Activated CD4-positive, alpha-beta memory T cell treated with anti-CD3 and anti-CD28 coated beads, Interleukin-2, amount 10 ng/mL, durations not matched to agents 7 days and 5 days (primary cell): ENCODE measurements at places on chromosomes 2 and 18. TPM values are rescaled to one million over a fixed set of nuclear protein-coding genes. Genes with fewer than 3 reads are reported as not detected.

The SUPT7L gene
- 37.2 TPM for total RNA-seq

GRCh38 chr2:229206548-229206947 lies 64.5 kb downstream of the PID1 start:
- no peak for DNase-seq

DNA sequence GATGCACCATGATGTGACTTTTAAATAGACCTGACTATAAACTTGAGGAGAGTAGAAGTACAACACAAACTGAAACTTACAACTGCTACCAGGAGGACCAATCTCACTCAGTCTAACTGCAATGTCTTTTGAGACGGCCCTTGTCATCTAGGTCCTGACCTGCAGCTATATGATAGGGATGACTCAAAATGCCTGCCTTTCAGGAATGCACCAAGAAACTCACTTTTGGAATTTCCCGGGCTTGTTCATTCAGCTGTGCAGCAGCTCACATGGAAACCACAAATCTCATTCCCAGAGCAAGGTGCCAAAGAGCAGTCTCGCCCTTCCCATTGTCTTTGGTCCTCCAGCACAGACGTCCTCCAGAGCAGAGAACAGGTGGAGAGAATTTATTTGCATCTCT lies 113.7 kb downstream of the SPOPL start:
- DNase-seq: no peak

- no peak for DNase-seq
These were observed 105.0 kb upstream of the RASGRP3 start for GRCh38 chr2:33371304-33372090.

GRCh38 chr2:213021971-213022899 lies 129.2 kb downstream of the IKZF2 start:
- no peak for DNase-seq

DNA sequence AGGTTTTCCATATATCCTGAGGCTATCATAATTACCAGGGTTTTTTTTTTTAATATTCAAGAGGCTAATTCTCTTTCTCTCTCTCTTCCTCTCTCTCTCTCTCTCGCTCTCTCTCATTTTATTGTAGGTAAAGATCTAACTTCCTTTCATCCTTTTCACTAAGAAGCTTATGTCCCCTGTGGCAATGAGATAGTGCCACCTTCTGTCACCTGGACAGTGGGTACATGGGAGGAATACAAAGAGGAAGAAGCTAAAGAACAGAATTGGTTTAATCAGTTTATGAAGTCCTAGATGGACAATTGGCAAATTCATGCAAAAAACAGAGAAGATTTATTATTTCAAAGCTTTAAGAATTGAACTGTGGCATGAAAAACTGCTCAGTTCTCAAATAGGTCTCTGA lies 1582.3 kb upstream of the TMEFF2 start:
- DNase-seq: no peak

GRCh38 chr18:67001052-67001451 lies 397.2 kb upstream of the CDH19 start:
- DNase-seq: no peak

The HOXD9 gene
- total RNA-seq: not detected

The MEP1B gene
- total RNA-seq: not detected

DNA sequence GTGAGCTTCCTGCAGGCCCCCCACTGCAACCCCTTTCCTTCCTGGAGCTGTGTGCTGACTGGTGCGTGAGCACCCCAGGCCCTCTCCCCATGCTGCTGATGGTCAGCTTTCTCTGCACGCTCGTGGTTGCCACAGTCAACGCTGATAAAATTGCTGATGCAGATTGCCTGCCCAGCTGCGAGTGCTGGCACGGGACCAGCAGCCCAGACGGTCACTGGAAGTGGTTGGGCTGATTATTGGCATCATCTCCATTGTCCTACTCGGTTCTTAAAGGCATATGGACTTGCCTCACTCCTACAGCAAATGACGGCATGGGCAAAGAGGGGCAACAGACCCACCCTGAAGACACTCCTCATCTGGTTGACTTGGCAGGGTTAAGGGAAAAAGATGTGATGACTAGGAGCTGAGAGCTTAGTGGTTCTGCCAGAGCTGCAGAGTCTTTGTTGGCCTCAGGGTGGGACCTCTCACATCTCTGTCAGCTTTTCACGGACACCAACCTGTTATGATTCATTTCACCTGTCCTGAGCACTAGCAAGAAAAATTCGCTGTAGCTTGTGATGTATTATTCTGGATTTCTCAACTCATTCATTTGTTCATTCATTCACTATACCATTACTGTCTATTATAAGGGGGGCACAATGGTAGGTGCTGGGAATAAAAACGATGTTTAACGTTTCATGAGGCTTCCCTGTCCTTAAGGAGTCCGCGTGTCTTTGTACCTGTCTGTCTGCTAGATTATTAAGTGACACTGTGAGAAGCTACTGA lies 38.4 kb downstream of the PAX8 start:
- DNase-seq: no peak

DNA sequence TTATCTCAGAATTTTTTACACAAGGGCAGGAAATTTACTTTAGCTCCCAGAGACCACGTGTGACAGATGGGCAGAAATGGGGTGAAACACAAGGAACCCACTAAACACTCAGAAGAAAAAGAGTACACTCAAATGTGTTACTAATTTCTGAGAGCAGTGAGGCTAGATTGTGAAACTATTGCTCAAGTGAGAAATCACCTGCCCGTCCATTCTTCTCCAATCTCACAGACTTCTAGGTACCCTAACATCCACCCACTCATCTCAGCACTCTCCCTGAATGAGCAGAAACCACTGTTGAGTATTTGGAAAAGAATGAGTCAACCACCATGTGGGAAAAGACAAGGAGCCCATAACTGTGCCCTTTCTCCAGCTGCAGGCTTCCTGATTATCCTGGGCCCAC lies 293.0 kb upstream of the CDH2 start:
- DNase-seq: no peak

DNA sequence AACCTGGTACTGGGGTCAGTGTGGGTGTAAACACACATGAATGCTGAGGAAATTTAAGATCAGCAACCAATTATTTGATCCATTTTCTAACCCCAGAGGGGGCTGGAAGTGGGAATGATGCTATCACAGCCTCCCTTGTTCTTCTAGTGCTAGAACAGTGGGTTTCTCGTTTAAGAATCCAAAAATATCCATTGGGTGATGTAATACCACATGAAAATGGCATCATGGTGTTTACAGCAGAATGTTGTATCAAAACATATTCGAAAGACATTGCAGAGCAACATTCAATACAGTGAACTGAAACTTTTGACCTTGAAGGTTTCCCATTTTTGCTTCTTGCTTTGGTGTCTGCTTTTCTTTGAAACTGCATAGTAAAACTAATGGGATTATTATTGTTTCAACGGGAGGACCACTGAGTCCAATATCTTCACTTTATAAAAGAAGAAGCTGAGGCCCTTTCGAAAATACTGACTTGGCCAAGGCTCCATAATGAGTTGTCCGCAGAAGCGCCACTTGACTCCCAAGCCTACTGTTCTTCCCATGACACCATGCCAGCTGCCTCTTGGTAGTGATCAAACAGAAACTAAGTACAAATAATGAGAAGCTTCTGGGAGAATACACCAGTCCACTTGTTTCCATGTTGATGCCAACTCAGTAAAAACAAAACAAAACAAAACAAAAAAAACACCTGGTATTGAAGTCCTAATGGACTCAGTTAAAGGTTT lies 106.1 kb downstream of the COLEC12 start:
- no peak for DNase-seq

GRCh38 chr2:18063826-18064470 lies 185.5 kb downstream of the KCNS3 start:
- DNase-seq: no peak

- DNase-seq: no peak
These were observed 167.1 kb downstream of the RAB3GAP1 start for GRCh38 chr2:135219226-135219625.

DNA sequence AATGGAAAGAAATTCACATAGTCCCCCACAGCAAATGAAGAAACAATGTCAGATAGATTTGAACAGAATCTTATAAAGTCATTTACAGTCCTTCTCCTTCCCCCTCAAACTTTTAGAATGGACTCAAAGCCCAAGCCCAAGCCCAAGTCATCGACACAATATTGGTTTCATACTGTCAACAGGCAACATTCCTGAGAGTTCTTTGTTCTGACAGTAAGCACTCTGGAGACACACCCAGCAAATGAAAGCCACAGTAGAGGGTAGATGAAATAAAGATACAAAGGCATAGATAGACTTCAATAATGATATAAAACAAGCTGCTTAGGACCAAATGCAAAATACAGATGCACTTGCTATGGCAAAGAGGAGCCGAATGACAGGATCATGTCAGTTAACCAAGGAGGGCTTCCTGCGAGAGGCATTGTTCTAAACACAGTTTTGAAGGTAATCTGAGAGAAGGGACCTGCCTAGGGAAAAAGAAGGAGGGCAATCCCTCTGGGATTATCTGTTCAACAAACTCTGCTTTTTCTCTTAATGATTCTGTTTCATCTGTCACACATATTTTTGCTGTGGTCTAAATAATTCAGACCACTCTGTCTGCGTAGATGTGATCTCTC lies 97.1 kb upstream of the MAP4K3 start:
- DNase-seq: no peak

DNA sequence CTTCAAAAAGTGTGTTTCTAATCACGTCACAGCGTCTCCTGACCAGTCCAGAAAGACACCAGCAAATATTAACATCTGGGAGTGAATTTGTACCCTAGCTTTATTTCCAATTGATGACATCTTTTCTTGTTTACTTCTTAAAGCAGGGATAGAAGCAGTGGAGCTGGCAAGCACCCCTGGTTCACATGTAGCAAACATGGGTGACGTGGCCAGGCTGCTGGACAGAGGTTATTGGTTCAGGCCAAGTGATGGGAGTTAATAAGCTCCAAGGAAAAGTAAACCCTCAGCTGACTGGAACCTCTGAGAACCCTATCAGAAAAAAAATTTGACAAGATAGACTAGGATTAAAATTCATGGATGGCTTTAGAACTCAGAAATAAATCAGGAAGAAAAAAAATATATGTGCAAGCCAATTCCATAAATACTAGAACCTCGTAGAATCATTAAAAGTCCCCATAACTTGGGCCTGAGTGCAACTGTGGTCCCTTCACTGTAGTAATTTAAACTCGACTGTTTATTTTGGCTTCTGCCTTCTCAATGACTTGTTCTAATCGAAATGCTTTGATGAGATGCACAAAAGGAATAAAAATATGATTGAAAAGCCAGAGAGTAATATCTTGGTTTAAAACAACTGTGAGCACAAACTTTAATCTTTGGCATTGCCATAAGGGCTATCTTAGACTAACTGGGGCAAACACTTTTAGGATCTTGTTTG lies 121.5 kb upstream of the CTAGE1 start:
- no peak for DNase-seq

The PLEKHA3 gene
- total RNA-seq: 28.7 TPM

DNA sequence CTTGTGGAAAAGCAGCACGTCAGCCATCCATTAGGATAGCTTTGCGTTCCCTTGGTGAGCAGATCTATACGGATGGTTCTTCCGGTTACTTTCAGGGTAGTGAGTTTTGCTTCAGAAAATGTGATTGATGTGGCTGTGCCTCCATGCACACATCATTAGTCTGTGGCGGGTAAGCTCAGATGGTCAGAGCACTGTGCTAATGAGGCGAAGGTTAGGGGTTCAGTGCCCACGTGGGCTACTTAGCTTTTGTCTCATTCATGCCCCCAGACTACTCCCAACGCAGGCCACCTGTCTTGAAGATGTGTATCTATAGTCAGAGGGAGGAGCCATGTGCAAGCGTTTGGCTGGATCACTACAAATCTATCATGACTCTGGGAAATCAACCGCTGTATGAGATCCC lies 322.8 kb upstream of the POU3F3 start:
- DNase-seq: no peak

- no peak for DNase-seq
These were observed 126.6 kb upstream of the KYNU start for GRCh38 chr2:142750858-142751257.

GRCh38 chr18:61955644-61956043 lies 62.8 kb upstream of the RNF152 start:
- no peak for DNase-seq

DNA sequence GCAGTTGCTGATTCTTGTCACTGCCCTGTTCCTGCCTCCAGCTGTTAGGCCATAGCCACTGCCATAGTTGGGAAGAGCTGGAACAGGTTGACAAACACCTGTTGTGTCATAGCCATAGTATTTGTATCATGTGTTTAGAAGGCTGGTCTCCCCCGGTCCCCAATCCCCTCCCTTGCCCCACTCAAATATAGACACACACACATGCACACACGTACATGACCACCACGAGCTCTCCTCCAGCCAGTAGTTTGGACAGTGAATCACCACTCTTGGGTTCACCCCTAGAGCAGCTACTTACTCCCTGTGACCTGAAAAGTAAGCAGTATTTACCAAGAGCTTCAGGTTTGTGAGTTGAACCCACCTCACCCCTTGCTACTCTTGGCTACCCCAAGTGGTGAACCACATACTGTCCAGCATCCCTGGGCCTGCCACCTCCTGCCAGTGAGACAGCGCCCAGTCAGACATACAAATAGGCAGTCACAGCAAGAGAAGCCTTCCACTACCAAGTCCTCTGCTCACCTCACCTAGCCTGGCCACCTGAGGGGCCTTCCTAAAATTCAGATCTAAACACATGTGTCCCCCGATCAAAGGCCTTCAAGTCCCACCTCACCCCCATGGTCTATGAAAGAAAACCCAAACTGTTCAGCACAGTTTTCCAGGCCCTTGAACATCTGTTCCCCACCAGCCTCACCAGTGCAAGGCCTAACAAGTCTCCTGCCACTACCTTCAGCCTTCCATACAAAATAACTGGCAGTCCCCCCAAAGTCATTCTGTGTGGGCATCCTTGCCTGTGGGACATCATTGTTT lies 7.1 kb downstream of the PCBP1 start:
- DNase-seq: no peak

DNA sequence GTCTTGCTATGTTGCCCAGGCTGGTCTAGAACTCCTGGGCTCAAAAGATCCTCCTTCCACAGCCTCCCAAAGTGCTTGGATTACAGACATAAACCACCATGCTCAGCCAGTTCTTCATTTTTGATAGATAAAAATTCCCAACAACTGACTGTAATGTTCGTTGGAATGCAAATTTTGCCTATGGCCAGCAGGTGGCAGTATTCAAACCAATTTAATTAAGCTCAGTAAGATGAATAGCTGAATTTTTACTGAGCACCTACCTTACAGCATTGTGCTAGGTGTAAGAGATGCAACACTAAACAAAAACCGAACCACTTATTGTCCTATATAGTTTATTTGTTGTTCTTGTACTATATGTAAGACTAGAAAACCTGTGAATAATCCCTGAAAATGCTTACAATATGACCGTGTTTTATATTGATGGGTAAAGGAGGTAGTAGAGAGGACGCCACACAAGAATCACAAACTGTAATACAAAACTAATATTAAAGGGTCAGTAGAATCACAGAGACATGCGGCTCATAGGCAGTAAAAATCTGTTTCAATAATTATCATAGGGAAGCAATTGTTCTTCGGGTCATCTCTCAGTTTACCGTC lies 8.2 kb upstream of the TMEM182 start:
- DNase-seq: no peak

DNA sequence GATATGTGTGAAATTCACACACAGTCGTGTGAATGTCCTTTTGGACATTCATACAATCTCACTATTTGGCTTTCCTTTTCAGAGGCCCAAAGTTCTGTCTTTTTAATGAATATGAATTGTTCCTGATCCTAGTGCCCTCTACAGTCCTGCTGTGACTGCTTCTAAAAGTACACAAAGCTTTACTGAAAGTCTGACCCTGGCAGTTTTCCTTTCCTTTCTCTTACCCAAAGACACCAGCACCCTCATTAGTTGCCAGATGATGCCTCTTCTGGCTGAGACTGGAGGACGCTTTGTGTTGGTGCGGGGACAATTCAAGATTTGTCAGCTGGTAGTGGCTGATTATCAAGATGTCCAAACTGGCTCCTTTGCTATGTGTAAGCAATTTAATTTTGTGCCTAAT lies 81.8 kb upstream of the CDCA7 start:
- DNase-seq: no peak
